Hypothalamus (tissue), 51 donors: ENCODE measurements at places on chromosomes 11 and 22.

DNA sequence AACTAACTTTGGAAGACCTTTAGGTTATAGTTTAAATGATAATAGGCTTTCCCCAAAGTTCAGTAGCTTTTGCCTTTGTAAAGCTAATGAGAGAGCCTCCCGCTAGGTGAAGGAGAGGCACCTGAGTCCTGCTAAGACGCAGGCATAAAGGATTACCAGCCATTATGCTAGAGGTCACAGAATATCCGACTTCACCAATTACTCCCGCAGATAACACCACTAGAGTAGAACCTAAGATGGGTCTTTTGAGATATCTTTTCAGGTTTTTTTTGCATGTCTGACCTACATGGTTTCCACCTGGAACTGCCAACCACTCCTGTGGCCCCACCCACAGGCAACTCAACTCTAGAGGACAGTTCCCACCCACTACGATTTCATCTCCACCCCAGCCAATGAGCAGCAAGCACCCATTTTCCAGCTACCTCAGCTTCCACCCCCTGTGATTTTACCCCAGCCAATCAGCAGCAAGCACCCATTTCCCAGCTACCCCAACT is 314.3 kb downstream of the BRD1 start:
- no peak for DNase-seq

DNA sequence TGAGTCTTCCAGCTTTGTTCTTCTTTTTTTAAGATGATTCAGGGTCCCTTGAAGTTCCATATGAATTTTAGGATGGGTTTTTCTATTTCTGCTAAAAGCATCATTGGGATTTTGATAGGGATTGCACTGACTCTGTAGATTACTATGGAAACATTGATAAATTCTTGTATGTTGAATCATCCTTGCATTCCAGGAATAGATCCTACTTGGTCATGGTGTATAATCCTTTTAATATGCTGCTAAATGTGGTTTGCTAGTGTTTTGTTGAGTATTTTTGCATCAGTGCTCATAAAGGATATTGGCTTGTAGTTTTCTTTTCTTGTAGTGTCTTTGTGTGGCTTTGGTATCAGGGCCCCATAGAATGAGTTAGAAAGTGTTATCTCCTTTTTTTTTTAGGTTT is 34.9 kb upstream of the PHOX2A start:
- DNase-seq: no peak

- DNase-seq: no peak
Observed at GRCh38 chr11:64229744-64230170, 591 bp upstream of the DNAJC4 start.

- DNase-seq: no peak
Observed at GRCh38 chr22:42367980-42368378, 64.2 kb downstream of the NFAM1 start.

GRCh38 chr22:32185821-32186220 is 19.1 kb downstream of the RFPL2 start:
- no peak for DNase-seq

DNA sequence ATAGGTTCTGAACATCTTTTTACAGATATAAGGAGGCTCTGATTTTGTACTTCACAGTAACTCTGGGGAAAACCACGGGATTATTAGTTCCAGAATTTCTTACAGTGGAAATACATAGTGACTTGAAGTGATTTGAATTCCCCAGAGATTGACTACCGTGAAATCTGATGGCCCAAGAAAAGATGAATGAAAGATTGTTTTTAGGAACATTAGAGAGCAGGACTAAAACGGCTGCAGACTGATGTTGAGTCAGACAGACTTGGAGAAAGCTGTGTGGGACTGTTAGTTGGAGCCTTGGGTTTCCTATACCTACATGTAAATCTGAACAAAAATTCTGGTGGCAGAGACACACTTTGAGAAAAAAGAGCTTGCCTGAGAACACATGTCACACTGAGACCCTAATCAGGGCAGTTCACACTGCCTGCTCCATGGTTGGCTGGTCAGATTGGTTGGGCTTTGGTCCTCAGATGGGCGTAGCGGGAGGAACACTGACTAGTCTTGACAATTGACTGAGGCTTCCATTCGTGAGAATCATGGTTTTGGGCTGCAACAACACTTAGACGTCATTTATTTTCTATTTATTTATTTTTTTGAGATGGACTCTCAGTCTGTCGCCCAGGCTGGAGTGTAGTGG is 6.8 kb downstream of the PPP6R3 start:
- DNase-seq: no peak

DNA sequence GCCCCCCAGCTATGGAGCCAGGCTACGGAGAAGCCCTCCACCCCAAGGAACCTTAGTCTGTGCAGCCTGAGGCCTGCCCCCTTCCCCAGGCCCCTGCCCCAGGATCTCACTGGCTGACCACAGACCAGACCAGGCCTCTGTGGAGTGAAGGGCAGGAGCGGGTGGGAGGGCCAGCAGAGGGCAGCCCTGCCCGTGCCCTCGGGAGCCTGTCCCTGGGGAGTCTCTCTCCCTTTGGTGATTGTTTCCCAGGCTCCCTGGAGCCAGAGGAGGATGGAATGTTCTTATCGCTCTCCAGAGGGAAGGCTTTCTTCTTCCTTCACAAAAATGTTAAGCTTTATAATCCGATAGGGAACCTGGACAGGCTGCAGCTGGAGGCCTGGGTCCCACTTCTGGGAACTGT is 455.3 kb downstream of the SOX6 start:
- no peak for DNase-seq

- no peak for DNase-seq
Observed at GRCh38 chr11:58164990-58165389, 23.9 kb upstream of the OR9Q2 start.

DNA sequence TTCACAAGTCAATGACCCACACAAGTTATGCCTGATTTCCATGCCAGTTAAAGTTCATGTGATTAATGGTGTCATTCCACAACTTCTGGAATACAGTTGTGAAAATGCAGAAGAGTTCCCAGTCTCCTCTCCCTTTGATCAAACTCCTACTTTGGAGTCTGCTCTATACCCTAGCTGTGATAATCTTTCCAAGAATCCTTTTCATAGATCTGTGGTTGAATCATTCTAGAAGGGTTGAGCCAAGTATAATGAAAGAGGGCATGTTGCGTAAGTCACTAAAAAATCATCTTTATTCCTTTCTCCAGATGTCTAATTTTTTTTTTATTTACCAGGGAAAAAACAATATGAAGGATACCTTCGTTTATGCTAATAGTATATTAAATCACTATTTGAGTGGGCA is 89.7 kb upstream of the CARD18 start:
- no peak for DNase-seq

DNA sequence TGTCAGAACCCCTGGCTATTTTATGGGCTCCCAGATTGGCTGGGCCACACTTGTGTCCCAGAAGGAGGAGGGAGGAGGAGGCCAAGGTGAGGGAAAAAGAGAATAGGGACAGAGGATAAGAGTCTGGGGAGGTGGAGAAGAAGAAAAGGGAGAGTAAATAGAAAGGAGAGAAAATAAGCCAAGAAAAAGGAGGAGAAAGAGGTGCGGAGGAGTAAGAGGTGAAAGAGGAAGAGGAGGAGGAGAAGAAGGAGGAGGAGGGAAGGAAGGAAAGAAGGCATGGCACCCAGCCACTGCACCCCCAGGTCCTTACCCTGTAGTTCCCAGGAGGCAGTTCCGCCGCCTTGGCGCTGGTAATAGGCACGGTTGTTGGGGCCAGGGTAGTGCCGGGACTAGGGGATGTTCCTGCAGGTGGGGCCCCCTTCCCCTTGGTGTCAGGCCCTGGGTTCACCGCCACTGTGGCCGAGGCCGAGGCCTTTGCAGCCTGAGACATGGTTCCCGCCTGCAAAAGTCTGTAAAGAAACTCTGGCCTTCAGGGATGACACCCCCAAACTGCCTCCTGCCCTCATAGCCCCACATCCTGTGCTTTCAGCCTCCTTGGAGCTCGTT is 1.9 kb downstream of the CRYBB1 start:
- no peak for DNase-seq

GRCh38 chr11:17550450-17551346 is 3.6 kb downstream of the OTOG start:
- no peak for DNase-seq

- no peak for DNase-seq
Observed at GRCh38 chr11:34731603-34732002, 110.7 kb downstream of the EHF start.

- DNase-seq: no peak
Observed at GRCh38 chr11:7300281-7300680, 48.6 kb downstream of the SYT9 start.

DNA sequence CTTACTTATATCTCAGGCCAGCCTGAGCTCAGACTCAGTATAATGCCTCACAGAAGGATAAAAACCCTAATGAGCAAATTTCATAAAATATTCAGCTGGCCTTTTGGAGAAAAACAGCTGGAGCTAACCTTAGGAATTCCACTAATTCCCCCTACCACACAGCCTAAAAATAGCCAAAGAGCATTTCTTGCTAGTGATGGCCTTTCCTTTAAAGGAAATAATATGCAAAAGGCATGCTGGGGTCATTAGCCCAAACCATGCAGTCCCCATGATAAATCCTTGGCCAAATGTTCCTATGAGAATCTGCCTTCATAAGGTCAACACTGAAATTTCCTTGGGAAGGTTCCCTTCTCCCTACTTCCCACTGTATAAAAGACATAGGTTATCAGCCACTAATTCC is 38.2 kb downstream of the SYTL2 start:
- DNase-seq: no peak

DNA sequence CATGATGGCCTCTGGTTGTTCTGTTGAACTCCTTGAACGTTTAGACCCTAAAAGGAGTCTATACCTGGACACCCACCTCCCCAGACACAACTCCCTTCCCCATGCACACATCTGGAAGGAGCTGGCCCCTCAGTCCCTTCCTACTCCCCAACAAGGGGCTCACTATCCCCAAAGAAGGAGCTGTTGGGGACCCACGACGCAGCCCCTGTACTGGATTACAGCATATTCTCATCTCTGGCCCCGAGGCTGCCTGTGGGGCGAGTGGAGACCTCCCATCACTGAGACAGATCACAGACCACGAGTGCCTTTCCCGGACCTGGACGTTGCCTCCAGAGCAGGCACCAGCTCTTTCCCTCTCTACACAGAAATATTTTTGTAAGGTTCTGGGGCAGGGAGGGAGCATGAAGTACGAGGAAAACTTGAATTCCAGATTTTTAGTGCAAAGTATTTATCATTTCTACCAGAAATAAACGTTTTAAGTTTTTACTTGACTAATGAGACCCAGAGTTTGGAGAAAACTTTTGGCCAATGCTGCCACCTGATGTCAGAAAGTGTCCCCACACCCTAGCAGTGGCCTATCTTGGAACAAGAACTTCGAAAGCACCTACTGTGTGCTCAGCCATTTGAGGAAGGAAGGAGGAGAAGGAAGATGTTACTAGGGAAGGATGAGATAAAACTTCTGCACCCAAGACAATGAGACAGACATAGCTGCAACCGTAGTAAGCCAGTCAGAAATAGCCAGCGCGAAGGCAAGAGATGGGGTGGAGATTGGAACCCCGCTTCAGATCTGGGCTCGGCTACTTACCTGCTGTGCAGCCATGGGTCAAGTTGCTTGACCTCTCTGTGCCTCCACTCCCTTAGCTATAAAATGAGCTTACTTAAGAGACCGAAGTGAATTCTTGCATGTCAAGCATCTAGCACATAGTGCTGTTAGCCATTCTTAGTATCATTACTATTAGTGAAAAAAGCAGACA is 10.2 kb upstream of the POU2F3 start:
- no peak for DNase-seq

- no peak for DNase-seq
Observed at GRCh38 chr11:37394236-37394870, 796.3 kb upstream of the RAG2 start.

GRCh38 chr11:34341931-34342533 is 15.8 kb downstream of the ABTB2 start:
- no peak for DNase-seq

- DNase-seq: no peak
Observed at GRCh38 chr11:127733552-127733951, 733.0 kb upstream of the KIRREL3 start.

DNA sequence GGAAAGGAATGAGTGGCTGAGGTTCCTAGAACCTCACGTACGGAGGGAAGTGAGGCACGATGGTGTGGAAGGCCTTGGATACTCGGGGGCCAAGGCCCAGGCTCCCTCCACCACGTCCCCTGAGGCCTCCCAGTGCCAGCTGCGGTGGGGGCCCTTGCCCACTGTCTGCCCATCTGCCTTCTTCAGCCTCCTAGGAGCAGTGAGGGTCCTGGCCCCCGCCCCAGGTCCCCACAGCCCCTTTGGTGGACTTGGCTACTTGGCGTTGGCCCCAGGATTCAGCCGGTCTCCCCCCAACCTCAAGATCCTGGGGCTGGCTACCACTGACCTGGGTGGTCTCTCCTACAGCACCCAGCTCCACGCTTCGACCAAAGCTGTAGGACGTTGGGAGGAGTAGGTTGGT is 373.6 kb downstream of the TBC1D22A start:
- no peak for DNase-seq

DNA sequence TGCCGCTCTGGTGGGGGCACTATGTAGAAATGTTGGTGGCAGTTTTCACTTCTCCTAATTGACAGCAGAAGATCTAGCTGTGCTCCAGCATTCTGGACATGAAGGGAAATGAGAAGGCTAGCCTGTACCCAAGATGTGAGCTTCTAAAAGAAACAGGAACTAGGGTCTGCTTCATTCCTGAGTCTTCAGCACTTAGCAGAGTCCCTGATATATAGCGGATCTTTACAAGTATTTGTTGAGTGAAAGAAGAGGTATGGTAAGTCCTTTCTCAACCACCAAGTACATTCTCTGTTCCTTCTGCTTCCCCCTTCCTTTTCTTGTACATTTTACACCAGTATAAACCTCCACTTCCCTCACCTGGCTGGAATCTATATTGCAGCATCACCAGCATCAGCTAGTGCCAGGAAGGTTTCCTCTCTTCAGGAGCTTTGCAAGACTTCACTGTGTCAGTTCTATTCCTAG is 408.3 kb upstream of the CADM1 start:
- no peak for DNase-seq

GRCh38 chr11:64834723-64835615 is 9.5 kb downstream of the CDC42BPG start:
- DNase-seq: no peak

GRCh38 chr22:27213766-27214581 is 556.6 kb downstream of the MIAT start:
- DNase-seq: no peak

DNA sequence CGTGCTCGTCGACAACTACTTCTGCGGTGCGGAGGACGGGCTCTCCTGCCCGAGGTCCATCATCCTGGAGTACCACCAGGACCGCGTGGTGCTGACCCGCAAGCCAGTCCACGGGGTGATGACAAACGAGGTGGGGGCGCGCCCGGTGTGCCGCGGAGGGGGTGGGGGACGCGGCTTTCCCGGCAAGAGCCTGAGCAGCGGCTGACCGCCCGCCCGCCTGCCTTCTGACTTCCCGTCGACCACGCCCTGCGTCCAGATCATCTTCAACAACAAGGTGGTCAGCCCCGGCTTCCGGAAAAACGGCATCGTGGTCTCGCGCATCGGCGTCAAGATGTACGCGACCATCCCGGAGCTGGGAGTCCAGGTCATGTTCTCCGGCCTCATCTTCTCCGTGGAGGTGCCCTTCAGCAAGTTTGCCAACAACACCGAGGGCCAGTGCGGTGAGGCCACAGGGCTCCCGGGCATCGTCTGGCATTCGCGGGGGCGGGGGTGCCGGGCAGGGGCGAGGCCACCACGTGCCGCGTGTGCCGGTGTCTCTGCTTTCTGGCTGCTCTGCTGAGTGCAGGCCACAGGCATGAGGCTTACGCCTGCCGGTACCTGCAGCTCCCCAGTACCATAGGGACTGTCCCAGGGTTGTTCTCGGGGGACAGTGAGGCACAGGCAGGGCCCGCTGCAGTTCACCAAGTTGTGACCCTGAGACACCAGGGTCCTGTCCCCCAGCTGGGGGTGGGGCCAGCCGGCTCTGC is 28.5 kb upstream of the MUC5B start:
- no peak for DNase-seq
